ENCODE measurements at places on chromosomes 2 and 18. TPM values are rescaled to one million over a fixed set of nuclear protein-coding genes. Genes with fewer than 3 reads are reported as not detected.

GRCh38 chr18:51953521-51953920, 386.5 kb upstream of the DCC start:
- DNase-seq, result no peak

GRCh38 chr2:46257476-46257875, 39.7 kb upstream of the EPAS1 start:
- no peak for DNase-seq

- DNase-seq, result no peak
These were observed 56.9 kb upstream of the CCDC141 start for GRCh38 chr2:179106676-179107428.

The CTDSP1 gene
- total RNA-seq, result 143 TPM

The TRIM43 gene
- total RNA-seq, result not detected

All from naive thymus-derived CD8-positive, alpha-beta T cell (primary cell).